ENCODE measurements at places on chromosomes 12 and 14.
A peak's percentile ranks its signal among the peaks of the same experiment; 100 is the strongest.

- DNase-seq: no peak
Observed at GRCh38 chr14:54146601-54147000, 190.0 kb upstream of the BMP4 start.

DNA sequence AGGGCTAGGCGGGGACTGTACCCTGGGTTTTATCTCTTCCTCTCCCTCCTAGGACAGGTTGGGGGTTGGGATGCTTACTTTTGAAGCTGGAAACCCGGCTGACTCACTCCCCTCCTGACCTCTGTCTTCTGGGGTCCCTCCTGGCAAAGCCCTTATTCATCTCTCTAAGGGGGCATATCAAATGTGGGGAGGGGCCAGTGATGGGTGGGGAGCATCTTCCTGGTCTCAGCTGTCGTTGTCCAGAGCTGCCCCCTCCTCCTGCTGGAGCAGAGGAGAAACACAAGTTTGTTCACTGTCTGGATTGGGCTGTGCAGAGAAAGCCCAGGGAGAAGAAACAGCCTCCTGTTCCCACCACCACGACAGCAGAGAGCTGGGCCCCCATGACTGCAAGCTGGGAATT lies 85.8 kb downstream of the TNFAIP2 start:
- no peak for DNase-seq

GRCh38 chr12:5022465-5023061 lies 21.1 kb upstream of the KCNA5 start:
- peak; percentile 55 for DNase-seq

DNA sequence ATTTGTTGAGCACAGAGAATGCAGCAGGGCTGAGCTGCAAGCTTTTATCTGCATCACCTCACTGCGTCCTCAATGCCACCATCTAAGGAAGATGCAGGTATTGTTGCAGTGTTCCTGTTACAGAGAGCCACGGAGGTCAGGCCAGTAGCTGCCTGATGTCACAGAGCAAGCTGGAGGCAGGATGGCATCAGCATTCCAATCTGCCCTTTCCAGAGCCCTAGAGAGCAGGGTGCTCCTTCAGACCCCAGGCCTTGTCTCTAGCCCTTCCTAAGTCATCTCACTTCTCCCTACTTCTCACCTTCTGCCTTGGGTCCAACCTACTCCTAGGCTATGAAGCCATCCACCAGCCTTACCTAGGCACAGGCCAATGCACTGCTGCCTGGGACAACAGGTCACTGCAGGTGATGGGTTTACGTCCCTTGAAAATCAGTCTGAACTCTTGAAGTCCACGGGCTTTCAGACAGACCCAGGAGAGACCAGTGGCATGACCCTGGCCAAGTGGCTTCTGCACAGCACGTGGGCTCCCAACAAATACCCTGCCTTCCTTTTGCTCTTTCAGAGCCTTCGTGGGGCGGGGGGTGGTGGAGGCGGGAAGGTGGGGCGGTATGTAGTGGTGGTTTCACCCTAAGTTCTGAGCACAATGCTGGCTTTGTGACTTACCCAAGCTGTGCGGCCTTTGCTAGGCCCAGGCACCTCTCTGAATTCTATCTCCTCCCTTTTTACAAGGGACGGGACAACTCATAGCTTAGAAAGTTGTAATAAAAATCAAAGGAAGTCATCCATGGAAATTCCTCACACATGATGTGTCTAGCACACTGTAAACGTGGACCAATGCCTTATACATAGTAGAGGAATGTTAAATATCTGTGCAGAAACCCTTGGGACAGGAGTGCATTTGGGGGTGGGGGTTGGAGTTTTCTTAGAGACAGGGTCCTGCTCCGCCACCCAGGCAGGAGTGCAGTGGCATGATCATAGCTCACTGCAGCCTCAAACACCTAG lies 136.0 kb downstream of the KSR2 start:
- no peak for DNase-seq

DNA sequence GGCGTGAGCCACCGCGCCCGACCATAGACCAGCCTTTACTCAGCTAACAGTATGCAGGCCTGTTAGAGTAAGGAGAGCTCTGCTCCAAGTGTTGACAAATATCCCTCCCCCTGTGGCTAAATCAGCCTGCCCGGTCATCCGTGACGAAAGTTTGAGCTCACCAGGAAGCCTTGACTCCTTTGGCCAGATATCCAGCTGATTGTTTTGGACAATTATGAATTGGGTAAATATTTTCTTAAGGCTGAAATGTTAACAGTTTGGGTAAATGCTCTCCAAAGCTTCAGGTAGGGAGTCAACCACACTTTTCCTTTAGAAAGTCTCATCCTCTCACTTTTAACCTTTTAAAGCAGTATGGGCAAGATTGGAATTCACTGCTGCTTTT lies 157.9 kb downstream of the PAWR start:
- no peak for DNase-seq

DNA sequence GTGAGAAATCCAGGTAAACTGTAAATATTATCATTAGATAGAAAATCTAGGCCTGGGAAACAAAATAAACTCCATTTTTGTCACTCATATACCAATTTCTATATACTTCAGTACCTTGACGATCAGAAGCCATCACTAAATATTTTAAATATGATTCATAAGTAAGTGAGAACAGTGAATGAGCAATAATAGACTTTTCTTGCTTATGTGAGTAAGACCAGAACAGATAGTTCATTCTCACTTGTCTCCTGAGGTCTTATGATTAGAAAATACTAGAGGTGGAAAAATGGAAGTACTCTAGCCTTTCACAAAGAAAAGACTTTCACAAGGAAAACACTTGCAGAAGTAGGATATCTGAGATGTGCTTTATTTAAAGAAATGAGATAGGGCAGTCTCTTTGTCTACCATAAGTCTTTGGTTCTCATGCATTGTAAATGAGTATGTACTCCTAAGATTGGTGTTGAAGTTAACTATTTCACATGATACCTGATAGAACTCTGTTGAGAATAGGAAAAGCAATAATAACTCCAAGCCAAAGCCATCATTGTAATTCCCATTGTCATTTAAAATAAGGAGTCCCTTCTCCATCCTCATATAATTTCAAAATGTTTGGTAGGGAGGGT lies 10.1 kb upstream of the SMCO3 start:
- no peak for DNase-seq

DNA sequence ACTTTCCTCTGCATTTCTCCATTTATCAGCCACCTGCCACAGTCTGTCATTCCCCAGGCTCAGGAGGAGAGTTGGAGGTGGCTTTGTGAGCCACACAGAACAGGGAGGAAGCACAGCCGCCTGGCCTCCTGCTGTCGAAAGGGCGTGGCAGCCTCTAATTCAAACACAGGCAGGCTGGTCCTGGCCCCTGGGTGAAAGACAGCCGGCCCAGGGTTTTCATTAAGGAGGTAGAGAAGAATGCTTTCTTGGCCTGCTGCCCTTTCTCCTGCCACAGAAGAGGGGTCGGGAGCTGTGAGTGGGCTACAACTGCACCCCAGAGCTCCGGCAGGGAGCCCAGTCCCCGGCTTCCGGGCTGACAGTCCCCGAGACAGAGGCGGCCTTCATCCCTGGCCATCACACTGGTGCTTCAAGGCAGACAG lies 108.6 kb upstream of the FZD10 start:
- DNase-seq: no peak

DNA sequence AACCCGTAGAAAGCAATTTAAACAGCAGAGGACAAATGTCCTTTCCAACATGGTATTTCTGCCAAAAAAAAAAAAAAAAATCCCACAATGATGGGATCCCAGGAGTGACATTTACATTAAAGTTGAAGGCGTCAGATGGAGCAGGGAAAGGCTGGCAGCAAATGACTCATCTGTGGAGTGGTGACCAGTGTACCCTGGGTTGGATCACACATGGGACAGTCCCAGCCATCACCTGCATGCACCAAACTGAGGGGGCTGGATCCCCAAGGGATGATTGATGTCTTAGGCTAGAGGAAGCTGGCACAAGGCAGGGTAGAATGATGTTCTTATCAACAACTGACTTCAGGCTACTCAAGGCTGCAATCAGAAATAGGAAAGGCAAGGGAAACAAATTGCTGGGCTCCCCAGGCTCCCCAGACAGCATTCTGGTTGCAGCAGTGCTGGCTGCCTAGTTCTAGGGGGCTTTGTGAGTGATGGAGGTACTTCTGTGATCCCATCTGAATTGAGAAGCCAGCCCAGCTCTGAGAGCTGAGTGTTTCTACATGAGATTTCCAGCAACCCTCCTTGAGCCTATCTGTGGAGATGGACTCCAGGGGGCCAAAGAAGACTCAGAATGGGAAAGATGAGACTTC lies 117.9 kb downstream of the DPF3 start:
- DNase-seq: no peak

DNA sequence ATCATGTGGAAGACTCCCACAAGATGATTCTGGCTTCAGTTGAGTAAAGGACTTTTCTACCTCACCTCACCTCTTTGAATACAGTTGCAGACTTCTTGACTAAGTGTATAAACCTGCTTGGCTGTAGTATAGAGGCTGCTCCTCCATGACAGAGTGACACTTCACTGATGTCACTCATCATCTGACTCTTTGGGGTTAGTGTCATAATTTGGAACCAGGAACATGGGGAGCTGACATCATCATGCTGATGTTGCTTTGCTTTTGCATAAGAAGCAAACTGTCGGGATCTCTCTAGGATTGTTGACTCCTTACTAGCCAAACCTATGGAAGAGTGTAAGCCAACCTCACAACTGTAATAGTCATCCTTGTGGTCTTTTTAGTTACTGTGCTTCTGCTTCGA lies 75.2 kb upstream of the PDZRN4 start:
- no peak for DNase-seq

DNA sequence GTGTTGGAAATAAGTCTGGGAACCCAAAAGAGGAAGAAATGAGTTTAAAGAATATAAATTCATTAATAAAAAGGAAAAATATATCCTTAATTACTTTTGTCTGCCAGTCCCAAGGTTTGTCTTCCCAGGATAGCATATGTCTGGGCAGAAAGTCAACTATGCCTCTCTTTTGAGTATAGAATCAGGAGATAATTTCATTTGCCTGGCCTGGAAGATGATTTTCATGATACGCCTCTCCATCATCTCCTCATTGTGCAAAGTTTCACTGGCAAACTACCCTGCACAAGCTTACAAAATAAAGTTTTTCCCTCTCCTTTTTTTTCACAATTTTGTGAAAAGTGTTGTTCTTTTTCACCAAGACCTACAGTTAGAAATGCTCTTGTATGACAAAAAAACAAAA lies 340.8 kb downstream of the EGLN3 start:
- no peak for DNase-seq
